ENCODE measurements at places on chromosomes 6 and 20.

DNA sequence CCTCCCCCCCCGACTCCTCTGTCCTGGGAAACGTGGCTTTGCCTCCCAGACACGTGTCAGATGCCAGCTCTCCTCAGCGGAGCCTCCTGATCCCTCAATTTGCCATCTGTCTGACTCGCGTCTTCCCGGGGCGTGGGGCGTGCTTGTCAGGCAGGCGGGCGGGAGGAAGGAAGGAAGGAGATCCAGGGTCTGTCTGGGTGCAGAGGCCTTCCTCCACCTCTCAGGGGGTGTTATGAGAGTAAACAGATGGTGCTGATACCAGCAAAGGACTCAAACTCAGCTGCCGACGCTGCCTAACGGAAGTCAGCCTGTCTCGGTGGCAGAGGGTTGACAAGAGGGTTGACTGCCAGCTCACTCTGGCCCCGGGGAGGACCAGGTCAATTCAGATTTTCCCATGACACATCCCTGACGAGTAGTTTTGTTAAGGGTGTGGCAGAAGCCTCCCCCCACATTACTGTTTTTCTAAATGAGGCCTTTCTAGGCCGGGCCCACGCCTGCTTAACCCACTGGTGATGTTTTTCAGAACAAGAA, 17.0 kb downstream of the UQCC2 start:
- no peak for DNase-seq

DNA sequence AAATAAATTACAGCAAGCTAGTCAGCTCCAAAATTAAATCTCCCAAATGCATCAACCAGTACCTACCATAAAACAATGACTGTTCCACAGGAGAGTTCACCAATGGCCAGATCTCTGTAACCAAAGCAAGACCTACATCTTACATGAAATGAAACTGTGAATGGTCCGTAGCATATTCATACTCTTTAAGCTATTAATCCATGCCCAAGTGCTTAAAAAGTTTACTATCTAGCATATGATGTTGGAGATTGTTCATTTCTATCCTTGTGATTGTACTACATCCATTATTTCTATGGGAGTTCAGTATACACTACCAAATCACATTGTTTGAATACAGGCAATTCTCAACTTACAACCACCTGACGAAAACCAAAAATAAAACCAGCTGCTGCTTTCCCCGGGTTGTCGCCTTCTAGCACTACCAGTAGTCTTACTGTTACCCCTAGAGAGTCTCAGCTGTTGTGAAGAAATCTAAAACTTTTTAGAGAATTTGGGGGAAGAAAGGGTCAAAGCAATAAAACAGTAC, 38.0 kb downstream of the HIVEP2 start:
- DNase-seq: no peak

- DNase-seq: no peak
Observed at GRCh38 chr20:62346398-62347150, 20.5 kb downstream of the LAMA5 start.

DNA sequence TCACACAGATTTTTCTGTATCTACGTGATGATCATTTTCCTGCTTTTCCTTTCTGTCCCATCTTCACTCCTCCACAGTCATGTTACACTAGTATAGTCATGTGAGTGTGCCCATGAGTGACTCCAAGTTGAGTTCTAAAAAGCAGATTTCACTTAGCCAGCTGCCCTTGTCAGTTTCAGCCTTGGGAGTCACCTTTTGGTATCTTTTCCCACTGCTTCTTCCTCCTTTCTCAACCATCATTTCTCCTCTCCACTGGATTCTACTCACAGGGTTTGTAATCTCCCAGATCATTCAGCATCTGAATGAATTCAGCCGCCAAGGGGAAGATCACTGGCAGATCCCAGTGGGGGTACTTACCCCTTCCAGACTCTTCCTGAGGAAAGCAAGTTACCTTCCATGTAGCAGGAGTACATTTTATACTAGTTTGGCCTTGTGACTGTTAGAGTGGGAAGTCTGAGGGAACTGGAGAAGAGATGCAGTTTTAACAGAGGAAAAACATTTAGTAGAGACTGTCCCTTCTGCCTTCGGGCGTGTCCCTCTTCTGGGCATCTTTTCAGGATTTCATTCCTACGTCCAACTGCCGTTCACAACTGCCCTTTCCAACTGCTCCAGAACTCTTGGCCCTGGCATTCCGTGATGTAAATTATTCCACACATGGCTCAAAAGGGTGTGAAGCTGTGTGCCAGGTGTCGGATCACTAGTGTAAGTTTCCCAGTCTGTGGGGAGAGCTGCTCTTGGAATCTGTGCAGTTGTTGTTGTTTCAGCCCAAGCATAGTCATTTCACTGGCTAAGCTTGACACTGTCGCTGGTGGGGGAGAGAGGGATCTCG, 38.9 kb downstream of the BICRAL start:
- no peak for DNase-seq

GRCh38 chr6:50089911-50090310, 40.2 kb upstream of the DEFB112 start:
- DNase-seq: no peak

DNA sequence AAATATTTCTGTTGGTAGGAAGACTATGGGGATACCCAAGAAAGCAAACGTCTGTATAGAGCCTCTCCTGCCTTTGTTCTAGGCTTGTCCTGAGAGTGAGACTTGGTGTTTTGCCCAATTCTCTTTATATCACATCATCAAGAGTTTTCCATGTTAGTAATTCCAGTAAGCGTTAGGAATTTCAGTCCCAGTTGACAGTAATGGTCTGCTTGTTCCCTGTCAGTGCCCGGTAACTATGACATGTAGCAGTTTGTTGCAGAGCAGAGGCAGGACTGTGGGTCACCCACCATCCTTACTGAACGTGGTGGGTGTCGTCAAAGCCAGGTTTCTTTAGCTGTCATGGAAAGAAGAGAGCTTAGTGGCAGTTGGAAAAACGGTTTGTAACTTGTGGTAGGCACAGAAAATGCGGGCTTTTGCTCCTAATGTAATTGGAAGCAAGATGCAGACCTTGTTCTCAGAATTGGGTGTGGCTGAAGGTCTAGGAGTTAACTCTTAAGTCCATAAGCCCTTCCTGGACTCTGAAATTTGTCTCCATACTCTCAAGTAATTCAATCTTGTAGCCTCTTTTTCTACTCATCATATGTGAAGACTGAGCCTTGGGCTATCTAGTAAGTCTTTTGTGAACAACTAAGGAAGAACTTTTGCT, 188.8 kb downstream of the TMEM242 start:
- DNase-seq: no peak

- DNase-seq: peak; percentile 55
Observed at GRCh38 chr6:139369068-139369467, 5.4 kb downstream of the CITED2 start.

DNA sequence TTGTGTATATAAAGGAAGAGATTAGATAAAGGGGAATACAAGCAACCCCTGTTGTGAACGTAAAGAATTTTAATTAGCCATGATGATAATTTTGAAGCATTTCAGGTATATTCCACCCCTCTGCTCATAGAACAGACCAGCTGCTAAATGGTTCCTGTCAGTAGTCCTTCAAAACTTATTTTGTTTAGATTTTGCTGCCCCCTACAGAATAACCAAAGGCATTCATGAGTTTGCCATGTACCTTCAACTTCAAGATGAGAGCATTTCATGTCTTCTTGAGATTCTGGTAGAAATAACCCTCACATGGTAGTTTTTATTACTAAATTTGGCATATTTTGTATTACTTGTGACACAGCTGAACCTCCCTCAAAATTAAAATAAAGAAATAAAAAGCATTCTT, 1586.7 kb downstream of the HACE1 start:
- DNase-seq: no peak

GRCh38 chr6:143901885-143902750, 37.8 kb downstream of the ZC2HC1B start:
- no peak for DNase-seq

- no peak for DNase-seq
Observed at GRCh38 chr6:16061818-16062217, 67.1 kb upstream of the MYLIP start.

DNA sequence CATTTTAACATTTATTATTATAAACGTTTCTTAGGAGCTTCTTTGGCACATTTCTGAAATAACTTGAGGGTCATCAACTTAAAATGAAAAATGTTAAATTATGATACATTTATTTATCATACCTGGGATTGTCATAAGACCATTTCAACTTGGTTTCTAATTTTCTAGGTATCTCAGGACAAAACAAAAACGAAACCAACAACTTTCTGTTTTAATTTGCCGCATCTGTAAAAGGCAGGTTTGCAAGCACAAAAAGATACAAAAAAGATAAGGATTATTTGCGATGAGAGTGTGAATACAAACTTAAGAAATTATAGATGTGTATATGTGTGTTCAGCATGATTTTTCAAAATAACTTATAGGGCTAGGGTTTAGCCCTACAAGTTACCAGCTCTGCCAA, 395.0 kb upstream of the RUNX2 start:
- no peak for DNase-seq

GRCh38 chr6:33702345-33702977, 9.0 kb downstream of the UQCC2 start:
- no peak for DNase-seq

DNA sequence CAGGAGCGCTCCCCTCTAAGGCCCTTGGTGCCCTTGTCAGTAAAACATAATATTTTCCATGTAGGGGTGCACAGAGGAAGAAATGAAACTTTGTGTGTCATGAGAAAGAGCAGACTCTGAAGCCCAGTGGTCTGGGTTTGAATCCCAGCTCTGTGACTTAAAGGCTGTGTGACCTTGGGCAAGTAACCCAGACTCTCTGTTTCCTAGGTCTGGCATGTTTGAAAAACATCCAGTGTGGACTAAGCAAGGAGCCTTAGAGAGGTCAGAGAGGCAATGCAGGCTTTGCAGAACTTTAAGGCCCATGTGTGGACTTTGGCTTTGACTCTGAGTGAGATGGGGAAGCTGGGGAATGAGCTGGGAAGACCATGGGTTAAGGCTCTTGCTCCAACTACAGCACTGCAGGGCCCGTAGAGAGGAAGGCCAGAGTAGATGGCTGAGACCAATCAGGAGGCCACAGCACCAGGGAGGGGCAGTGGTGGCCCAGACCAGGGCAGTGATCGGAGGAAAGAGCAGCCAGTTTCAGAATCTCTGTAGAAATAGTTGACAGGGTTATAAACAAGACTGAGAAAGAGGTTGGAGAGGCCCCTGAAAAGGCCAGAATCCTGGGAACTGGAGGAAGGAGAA, 18.2 kb downstream of the ADA start:
- no peak for DNase-seq

DNA sequence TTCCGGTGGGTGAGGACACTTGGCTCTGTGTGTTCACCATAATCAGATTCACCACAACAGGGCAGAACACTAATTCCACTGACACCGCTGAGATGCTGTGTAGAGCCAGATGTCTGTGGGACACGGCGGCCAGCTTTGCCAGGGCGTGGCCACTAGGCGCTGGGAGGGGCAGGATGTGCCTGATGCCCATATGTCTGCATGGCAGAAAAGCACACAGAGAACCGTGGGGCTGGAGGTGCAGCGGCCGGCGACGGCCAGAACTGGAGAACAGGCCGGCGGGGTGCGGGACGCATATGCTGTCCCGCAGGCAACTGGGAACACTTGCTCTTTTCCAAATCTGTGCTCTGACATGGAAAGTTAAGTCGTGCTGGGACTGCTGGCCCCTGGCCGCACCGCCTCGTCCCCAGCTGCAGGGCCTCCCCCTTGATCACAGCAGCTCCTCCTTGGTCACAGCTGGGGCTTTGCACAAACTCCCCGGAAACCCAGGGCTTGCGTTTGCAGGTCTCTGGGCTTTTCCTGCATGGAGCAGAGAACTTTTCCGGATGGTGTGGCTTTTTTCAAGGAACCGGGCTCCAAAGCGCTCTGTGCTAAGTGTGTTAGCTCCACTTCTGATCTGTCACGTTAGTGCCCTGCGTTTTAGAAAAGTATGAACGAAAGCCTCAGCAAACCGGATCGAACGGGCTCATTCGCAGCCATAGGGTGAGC, 31.1 kb downstream of the NTSR1 start:
- DNase-seq: no peak

GRCh38 chr6:132950566-132950965, 136.2 kb downstream of the RPS12 start:
- DNase-seq: no peak

- DNase-seq: no peak
Observed at GRCh38 chr20:48958743-48959142, 37.2 kb downstream of the ARFGEF2 start.

DNA sequence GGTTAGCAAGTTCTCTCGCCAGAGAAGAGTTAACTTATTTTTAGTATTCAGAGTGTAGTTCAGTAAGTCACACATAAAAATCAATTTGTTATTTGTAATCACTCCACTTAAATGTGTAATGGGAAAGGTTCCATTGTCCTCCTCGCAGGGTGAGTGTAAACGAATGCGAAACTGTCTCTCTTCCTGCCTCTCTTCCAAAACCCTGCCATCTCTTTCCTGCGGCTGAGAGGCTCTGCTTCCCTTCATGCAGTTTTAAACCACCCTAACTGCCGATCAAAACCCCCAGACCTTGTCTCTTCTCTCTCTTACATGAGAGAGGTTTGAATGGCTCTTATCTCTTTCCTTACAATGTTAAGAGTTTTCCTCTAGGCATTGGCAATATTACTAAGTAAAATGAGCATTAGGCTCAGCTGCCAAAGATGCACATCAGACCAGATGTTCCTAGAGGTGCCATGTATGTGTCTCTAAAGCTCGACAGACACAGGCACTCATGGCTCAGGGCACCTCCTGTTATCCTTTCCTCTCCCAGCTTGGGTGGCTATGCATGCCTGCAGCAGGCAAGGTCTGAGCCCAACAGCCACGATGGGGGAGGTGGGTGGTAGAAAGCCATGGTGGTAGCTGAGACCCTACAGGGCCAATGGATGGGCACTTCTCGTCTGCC, 91.2 kb downstream of the JARID2 start:
- no peak for DNase-seq

GRCh38 chr6:72781624-72782023, 159.8 kb downstream of the KCNQ5 start:
- DNase-seq: no peak

DNA sequence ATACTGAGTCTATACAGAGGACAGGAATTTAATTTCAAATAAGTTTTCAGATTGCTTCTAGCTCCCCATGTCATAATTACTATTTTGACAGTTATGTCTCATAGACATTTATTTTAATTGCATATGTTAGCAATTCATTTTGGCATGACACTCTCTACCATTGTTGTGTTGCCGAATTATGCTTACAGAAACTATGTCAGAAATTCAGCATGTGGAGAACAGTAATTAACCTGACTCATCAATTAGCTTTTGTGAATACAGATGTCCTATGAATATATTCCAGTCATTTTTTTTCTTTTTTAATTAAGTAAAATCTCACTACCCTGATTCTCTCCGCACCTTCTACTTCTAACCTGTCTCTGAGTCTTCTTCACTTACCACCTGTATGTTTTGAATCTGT, 105.1 kb downstream of the NKAIN2 start:
- DNase-seq: no peak

DNA sequence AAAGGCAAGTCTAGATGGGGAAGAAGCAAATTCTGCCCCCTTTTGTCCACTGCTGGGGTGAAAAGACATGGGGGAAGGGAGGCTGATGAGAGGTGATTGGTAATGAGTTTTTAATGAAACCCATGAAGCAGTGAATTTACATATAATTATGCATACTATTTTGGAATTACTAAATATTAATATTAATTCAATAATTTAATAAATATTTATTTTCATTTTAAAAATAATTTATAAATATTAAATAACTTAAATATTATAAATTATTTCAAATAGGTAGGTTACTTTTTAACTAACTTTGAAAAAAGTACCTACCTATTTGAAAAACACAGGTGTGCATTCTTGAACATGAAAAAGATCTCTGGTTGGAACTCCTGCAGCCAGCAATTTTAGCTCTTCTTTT, 138.1 kb upstream of the GPR6 start:
- no peak for DNase-seq

Data from HAP-1 (cell line).